Left colon (tissue), 2 donors: ENCODE measurements at places on chromosomes 1 and 21.

- DNase-seq: no peak
Measured at GRCh38 chr1:51794260-51794659, 84.3 kb downstream of the NRDC start.

DNA sequence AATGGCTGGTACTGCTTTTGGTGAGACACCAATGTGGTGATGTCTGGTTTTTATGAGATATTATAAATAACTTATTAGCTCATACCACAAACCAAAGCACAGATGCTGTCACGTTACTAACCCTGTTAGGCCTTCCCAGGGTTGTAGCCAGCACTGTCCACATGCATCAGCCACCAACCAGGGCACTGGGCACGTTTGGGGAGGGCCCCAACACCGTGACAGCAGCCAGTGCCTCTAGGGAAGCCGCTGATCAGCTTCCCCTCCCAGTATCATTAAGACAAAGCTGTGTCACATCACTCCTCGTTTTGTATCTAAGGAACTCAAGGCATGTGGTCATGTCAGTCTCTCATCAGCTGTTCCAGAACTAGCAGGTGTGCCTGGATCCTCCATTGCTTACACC, 13.9 kb downstream of the URB1 start:
- no peak for DNase-seq

- DNase-seq: no peak
Measured at GRCh38 chr1:36157115-36157903, 1.3 kb downstream of the MAP7D1 start.

GRCh38 chr1:79323239-79324025, 316.9 kb upstream of the ADGRL4 start:
- DNase-seq: no peak

GRCh38 chr1:116794804-116795481, 40.7 kb downstream of the CD2 start:
- DNase-seq: no peak

- peak; percentile 77 for DNase-seq
Measured at GRCh38 chr21:36155603-36156338, 853 bp upstream of the DOP1B start.

- no peak for DNase-seq
Measured at GRCh38 chr21:25079053-25079452, 528.2 kb downstream of the MRPL39 start.

GRCh38 chr1:158185770-158186169, 5.1 kb downstream of the CD1D start:
- no peak for DNase-seq
